ENCODE measurements at places on chromosomes 11 and 22.

- no peak for DNase-seq
Observed at GRCh38 chr11:105204636-105205035, 65.1 kb upstream of the CARD18 start.

GRCh38 chr11:45272701-45273100 is 13.4 kb downstream of the SYT13 start:
- DNase-seq = no peak

DNA sequence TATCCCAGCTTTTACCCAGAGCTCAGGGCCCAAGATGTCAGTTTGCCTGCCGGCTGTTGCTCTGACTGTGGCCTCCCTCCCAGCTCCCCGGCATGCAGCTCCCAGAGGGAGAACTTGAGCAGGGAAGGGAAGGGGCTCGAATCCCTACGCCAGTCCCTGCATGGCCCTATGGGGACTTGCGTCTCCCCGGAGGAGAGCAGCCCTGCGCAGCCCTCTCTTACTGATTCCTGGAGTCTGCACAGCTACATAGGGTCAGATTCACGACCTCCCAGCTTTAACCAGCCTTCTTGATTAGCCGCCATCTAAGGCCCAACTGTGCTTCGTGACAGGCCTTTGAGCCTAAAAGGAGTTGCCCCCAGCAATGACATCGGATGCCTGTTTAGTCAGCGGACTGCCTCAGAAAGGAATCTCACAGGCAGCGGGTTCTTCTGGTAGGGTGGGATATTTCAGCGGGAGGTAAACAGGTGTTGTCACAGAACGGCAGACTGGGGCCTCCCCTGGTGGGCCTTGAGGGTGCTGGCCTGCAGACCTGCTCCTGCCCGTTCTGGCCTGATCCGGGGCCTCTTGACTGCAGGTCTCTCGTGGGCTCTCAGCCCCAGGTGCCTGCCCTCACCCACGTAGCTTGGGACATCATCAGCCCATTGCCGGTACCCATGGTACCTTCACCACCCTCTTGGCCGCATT is 43.8 kb upstream of the KCNQ1OT1 start:
- no peak for DNase-seq

GRCh38 chr22:45843986-45844385 is 133.0 kb downstream of the WNT7B start:
- no peak for DNase-seq

- peak; percentile 96 for DNase-seq
Observed at GRCh38 chr22:36123673-36124630, 36.6 kb downstream of the APOL3 start.

DNA sequence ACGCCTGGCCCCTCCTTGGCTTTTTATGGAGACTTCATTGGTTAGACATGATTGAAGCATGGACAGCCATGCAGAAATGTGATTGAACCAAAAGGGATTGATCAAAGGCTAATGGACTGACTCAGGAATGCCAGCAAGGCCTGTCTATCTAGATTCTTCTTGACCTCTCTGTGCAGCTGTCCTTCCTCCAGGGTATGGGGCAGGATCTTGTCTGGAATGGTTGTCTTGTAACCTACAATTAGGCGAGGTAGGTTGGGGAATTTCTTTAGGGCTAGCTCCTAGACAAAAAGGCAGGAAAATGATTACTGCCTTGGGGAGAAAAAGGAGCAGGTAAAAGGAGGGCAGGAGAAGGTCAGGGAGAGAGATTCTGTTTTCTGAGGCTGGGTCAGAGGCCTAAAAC is 59.6 kb upstream of the INCENP start:
- DNase-seq = no peak

- no peak for DNase-seq
Observed at GRCh38 chr11:111939836-111940604, 2.9 kb downstream of the DIXDC1 start.

DNA sequence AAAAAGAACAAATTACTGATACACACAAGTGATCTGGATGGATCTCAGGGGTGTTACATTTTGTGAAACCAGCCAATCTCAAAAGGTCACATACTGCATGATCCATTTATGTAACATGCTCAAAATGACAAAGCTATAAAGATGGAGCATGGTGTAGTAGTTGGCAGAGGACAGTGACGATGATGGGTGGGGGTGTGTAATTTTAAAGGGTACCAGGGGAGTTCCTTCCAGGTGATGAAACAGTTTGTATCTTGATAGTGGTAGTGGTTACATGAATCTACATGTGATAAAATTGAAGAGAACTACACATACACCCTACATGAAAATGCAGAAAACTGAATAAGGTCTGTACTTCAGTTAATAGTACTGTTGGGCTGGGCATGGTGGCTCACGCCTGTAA is 17.1 kb downstream of the TMEM184B start:
- DNase-seq = no peak

GRCh38 chr22:24176630-24177029 is 4.7 kb upstream of the SUSD2 start:
- no peak for DNase-seq

GRCh38 chr11:10348650-10349280 is 43.9 kb downstream of the ADM start:
- no peak for DNase-seq

- no peak for DNase-seq
Observed at GRCh38 chr22:38097058-38097457, 13.1 kb upstream of the SLC16A8 start.

DNA sequence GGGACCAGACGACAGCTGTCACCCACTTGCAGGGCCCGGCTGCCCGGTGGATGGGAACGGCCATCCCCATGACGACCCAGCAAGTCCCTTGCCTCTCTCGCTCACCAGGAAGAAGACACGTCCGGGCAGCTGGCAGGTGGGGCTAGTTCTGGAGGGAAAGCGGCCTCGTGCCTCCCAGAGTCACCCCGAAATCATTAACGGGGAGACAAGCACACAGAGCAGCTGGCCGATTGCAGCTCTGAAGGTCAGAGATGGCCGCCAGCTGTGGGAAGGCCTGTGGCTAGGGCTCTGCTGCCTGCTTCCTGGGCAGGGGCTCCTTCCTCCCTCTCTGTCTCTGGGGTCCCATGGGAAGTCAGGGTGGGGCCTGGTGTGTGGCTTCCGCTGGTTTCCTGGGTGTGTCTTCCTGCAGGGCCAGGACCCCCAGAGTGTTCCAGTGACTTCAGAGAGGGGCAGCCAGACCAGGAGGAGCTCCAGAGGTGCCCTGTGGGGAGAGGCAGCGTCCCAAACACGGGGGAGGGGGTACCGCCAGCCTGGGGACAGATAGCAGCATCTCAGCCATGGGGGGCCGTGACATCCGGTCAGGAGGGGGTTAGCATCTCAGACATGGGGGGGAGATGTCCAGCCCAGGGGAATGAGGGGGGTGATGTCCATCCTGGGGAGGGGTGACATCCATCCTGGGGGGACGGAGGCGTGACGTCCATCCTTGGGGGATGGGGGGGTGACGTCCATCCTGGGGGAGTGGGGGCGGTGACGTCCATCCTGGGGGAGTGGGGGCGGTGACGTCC is 114.9 kb downstream of the KCNQ1 start:
- no peak for DNase-seq

DNA sequence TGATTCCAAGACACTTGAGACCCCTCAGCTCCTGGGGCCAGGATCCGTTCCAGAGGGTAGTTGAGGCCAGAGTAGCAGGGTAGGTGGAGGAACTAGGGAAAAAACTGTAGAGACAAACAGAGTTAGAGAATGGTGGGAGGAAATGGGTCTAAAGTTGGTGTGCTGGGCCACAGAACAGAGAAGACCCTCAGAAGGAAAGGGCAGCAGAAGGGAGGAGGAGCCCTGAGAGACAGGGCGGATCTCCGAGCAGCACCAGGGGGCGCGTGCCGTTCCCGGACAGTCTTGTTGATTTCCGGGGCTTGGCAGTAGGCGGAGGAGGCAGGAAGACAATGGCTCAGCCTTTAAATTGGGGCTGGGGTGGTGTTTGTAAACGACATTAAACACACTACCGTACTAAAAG is 2.4 kb upstream of the CECR2 start:
- DNase-seq = peak; percentile 18

DNA sequence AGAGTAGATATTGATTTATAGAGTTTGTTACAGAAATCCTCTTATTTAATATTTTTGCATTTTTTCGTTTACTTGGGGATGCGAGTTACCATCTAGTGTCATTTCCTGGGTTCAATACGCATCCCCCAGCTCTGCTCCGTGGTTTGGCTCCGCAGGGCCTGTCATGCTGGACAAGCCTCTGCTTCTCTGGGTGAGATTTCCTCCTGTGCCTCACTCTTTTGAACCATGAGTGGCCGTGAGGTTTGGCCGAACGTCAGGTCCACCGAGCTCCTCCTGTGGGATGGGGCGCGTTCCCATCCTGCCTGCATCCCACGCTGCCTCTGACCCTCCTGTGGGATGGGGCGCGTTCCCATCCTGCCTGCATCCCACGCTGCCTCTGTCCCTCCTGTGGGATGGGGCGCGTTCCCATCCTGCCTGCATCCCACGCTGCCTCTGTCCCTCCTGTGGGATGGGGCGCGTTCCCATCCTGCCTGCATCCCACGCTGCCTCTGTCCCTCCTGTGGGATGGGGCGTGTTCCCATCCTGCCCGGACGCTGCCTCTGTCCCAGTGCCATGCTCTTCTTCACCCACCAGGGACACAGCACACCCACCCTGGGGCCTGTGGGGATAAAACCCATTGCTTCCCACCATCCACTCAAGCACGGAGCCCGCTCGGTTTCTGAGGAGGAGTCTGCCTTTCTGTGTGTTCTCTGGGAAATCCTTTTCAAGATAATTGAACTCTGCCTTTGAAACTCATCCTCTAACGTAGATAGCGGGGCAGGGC is 506.8 kb downstream of the BRD1 start:
- no peak for DNase-seq

- DNase-seq = no peak
Observed at GRCh38 chr11:60872124-60872960, 5.0 kb downstream of the ZP1 start.

GRCh38 chr11:97414801-97415200 is 1025.0 kb downstream of the JRKL start:
- DNase-seq = no peak

DNA sequence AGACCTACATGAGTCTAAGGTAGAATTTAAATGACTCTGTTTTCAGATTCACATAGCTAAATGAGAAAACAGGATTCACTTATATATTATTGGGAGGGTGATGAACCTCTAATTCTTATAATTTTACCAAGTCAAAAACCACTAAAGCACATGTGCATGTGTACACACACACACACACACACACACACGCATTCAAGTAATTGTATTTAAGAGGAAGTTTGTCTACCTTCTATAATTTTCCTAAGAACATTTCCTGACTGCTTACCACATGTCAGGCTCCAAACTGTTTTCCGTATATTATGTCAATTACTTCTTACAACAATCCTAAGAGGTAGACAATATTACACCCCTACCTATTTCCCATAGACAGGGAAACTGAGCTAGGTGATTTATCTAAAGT is 6.7 kb downstream of the RNF141 start:
- DNase-seq = no peak

DNA sequence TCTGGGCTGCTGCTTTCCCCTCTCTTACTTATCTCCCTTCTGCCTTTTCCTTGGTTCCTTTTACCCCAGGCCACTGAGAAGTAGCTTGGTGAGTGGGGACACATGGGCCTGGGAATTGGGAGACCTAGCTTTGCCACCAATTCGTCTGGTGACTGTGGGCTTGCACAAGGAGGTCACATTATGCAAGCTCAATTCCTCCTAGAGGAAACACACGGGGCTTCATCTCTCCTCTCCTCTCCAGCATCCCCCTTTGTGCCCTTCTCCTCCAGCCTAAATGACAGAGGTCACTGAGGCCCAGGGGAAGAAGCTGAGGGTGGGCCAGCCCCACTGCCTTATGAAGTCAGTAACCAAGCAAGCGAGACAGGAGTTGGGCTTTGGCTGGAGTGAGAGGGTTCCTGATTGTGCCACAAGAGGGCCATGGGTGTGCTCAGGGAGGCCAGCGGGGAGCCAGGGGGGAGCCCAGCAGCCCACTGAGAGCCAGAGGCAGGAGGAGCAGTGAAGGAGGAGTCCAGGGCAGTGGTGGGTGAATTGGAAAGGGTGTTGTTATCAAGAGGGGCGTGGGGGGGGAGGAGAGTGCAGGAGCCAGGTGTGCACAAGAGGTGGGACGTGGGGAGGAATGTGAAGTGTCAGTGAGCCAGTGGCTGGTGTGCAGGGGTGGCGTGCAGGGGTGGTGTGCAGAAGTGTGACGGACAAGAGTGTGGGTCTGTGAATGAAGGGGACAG is 2.0 kb downstream of the CLCF1 start:
- DNase-seq = no peak

- DNase-seq = no peak
Observed at GRCh38 chr11:57240007-57240406, 3.0 kb upstream of the APLNR start.

- no peak for DNase-seq
Observed at GRCh38 chr11:43943931-43944751, 1.7 kb downstream of the C11orf96 start.

GRCh38 chr11:103907548-103908455 is 128.6 kb upstream of the DDI1 start:
- DNase-seq = no peak

GRCh38 chr11:28966951-28967350 is 858.8 kb downstream of the METTL15 start:
- DNase-seq = no peak

- no peak for DNase-seq
Observed at GRCh38 chr11:17414317-17414737, 25.9 kb upstream of the KCNJ11 start.

DNA sequence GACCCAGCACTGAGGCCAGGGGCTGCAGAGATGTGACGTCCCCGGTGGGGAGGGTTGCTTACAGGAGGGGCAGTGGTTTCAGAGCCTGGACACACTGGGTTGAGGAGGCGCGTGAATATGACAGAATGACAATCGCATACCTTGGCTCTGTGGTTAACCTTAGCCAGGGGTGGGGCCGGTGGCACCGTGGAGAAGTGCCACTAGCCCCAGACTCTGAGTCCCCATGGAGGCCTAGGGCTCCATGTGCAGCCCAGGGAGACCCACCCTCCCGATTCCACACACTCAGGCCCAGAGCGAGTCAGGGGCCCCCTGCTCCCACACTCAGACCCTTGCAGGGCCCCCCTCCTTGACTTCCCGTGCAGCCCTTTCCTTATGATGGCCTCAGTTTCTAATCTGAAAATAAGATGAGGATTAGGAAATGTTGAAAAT is 3.6 kb upstream of the ACR start:
- DNase-seq = no peak

DNA sequence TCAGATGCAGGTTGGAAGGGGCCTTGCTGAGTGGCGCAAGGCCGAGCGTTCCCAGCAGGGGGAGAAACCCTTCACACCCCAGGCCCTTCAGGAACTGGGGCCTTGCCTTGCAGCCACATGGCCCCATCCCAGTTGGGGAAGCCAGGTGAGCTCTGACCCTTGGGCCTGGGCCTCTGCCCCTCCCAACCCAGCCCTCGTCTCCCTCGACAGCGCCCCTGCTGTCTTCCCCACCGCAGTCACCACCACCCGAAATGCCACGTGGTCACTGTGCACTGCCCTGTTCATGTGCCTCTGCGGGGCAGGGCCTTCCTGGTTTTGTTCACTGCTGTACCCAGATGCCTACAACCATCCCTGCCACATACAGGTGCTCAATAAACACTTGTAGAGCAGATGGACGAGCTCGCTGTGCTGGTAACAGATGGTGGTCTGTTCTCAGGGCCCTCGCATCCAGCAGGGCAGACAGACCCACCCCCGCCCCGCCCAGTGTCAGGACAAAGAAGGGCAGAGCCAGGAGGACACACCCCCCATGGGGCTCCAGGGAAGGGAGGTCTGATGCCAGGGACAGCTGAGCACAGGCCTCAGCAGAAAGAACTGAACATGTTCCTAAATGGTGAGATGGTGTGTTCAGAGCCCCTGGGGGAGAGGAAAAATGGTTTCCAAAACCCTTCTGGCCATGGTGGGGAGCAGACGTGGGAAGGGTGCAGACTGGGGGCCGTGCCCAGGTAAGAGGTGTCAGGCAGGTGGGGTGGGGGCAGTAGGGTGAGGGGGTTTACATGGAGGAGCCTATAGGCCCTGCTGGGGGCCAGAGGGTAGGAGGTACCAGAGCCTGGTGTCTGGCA is 3.7 kb downstream of the POLR2L start:
- no peak for DNase-seq
